ENCODE measurements at places on chromosomes 5 and 9.

GRCh38 chr5:123180676-123181393, 91.8 kb downstream of the PRDM6 start:
- DNase-seq: no peak

DNA sequence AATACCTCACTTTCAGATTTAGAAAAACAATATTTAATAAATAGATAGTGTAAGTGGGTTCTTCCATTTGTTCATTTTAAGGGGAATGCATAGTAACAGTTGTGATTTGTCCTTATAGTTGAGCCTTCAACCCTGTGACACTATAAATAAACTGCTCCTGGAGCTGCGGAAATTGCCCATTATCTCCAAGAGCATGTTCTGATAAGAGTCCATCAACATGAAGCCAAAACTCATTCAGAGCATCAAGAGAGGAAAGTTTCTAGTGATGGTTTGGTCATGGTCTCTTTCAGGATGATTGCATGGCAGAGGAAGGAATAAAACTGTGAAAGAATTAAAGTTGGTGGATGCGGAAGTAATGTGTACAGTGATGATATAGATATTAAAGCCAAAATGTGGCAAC, 772.1 kb upstream of the DMAC1 start:
- DNase-seq: no peak

GRCh38 chr9:93565089-93565488, 11.3 kb upstream of the PHF2 start:
- no peak for DNase-seq

DNA sequence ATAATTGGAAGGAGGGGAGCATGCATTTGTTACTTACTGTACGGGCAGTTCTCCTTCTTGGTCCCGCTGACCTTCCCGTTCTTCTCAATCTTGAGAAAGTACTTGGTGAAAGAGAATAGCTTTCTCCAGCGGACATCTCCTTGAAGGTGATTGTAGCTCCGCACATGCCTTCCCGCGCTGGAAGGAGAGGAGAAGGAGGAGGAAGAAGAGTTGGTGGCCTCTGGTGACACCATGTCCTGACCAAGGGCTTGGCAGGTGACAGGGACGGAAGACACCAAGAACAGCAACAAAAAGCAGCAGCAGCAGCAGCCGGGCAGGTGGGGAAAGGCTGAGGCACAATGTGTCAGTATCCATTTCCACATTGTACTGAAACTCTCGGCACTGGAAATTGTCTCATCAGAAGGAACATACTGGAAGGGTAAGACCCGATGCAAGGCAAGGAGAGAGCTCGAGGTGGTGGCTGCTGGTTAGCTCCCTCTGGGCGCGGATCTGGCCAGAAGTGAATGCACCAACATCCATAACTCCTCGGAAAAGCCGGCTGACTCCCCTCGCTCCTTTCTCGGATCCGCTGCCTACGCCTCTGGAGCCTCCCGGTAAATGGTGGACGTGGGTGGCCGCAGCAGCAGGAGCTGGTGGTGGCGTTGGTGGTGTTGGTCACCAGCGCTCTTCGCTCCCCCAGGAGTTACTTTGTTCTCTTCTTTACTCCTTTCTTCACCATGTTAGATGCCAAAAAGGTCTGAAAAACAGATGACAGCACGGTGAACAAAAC, 715 bp downstream of the FGF10 start:
- DNase-seq: no peak

DNA sequence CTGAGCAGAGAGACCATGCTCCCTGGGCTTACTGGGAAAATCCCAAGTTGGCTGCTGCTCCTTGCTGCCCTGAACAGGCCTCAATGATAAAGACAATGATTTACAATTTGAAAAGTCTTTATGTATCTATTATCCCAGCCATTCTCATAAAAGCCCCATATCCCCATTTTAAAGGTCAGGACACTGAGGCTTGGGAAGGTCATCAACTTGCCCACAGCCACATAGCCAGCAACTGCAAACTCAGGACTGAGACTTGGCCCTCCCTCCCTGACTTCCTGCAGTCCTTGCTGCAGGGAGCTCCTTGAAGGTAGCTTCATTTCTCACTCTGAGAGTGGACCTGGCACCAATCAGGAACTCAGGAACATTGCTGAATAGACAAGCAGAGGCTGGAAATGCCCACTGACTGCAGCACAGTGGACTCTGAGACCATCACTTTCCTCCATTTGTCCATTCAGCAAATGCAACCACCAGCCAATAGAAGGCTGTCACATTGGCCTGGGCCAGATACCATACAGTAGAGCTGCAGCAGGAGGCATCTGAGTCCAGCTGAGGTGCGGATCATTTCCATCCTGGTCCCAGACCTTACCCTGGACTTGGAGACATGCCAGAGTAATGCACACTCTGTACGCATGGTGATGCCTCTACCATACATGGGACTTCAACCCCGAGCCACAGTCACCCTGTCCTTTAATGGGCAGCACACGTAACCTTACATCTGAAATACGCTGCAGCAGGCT, 18.3 kb downstream of the TNIP1 start:
- no peak for DNase-seq

- no peak for DNase-seq
Measured at GRCh38 chr5:161686149-161686548, 628 bp downstream of the GABRA6 start.

GRCh38 chr9:116175614-116176013, 22.0 kb downstream of the PAPPA start:
- no peak for DNase-seq

GRCh38 chr9:115642285-115642684, 511.3 kb upstream of the PAPPA start:
- DNase-seq: no peak

DNA sequence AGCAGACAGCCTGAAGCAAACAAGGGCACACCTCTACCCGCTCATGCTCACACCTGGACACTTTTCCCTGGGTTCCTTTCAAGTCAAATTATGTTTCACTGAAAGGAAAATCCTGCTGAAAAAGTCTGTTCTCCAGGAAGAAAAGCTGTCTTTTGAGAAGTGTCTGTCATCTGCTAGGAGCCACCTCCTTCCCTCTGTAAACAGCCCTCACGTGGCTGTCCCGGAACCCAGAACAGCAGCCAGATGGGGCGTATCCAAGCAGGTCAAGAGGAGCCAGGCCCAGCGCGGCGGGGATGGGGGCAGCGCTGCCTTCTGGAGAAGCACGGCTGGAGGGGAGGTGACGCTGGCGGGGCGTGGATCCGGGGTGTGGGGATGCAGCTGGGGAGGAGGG, at the start of gene PNPLA7:
TSS of gene PNPLA7 (minus strand) at position 172 of the 391 bp plus-strand sequence. CDS start 205 bp downstream, outside the sequence.
- peak; percentile 38 for DNase-seq

GRCh38 chr9:8857068-8857925, 1057.7 kb upstream of the DMAC1 start:
- no peak for DNase-seq

DNA sequence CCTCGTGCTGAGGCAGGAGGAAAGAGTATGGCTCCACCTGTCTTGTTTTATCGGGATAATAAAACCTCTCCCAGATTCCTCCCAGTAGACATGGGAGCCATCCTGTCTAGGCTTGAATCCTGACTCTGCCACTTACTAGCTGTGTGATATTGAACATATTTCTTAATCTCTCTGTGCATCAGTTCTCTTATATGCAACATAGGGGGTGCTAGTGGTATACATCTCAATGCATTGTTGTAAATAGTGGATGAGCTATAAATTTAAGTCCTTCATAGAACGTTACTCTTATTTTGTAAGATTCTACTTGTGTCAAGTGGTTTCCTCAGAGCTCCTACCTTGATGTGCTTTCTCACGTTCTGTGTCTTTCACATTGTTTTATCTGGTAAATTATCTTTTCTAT, 417.7 kb upstream of the POU5F2 start:
- DNase-seq: no peak

GRCh38 chr9:8648271-8648845, 848.8 kb upstream of the DMAC1 start:
- no peak for DNase-seq

DNA sequence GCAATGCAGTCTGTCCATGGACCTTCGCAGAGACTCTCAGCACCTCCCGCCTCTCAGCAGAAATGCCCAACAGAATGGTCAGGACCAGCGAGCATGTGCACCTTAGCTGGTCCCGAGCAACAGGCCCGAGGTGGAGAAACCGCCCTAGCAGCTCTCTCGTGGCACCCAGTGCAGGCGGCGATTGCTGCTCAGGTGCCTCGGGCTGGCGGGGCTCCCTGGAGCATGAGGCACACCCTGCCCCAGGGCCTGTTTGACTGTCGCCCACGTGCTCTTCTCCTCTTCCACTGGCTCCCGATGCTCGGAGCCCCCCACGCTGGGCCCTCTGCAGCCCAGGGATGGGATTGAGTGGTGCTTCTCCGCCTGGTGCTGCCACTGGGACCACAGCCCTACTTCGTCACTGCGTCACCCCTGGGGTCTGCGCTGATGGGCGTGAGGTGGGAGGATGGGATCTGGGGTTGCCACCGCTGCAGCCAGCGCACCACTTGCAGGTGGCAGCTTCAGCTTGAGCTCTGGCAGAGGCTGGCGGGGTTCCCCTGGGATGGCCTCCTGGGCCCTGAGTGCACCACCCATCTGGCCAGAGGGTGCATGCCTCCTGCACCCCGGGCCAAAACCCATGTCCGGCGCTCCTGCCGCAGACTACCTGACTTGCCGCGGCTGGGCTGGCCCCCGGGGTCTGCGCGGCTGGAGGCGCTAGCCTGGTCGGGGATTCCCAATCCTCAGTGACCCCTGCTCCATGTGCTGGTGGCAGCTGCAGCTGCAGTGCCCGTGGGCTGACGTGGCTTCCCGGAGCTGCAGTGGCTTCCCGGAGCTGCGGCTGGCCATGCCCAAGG, 244.2 kb downstream of the FOXD4L6 start:
- no peak for DNase-seq

- DNase-seq: no peak
Measured at GRCh38 chr9:132141344-132141947, 20.4 kb upstream of the NTNG2 start.

GRCh38 chr5:169647566-169647965, 10.5 kb downstream of the DOCK2 start:
- DNase-seq: no peak

DNA sequence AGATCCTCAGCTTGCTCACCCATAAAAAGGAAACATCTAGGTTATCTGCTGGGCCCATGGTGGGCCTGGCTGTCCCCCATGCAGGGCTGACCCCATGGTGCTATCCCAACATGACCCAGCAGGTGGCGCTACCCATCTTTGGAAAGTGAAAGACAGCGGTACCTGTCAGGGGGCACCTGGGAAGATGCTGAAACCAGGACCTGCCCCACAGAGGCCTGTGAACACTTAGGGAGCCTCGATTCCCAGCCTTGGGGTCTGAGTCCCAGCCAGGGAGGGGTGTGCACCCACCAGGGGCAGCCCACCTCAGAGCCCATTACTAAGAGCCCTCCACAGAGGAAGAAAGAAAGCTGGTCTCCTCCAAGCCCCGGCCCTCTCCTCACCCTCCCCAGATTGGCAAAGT, 46.6 kb upstream of the IPPK start:
- peak; percentile 73 for DNase-seq

GRCh38 chr5:178287091-178287790, 54.6 kb upstream of the PHYKPL start:
- no peak for DNase-seq

GRCh38 chr5:84524491-84524890, 139.8 kb upstream of the EDIL3 start:
- DNase-seq: no peak

DNA sequence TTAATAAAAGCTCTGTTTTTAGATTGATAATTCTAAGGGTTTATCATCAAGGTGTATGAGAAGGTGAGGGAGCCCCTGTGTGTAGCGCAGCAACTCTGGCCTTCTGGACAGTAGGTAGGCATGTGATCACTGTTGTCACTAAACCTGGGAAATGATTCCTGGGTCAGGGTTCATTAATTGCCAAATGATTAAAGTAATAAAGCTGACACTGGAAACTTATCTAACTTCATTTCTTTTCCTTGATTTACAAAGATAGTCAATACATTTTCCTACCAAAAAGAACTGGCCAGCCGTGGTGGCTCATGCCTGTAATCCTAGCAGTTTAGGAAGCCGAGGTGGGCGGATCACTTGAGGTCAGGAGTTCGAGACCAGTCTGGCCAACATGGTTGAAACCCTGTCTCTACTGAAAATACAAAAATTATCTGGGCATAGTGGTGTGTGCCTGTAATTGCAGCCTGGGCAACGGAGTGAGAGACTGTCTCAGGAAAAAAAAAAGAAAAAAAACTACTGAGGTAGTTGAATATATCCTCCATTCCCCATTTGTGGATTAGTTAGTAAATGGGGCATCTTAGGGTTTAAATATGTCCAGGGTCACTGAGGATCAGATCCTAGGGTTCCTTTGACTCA, 2.4 kb downstream of the EHMT1 start:
- no peak for DNase-seq

- no peak for DNase-seq
Measured at GRCh38 chr9:91781116-91781515, 168.9 kb downstream of the ROR2 start.

GRCh38 chr5:17079562-17079961, 137.9 kb upstream of the BASP1 start:
- DNase-seq: no peak

DNA sequence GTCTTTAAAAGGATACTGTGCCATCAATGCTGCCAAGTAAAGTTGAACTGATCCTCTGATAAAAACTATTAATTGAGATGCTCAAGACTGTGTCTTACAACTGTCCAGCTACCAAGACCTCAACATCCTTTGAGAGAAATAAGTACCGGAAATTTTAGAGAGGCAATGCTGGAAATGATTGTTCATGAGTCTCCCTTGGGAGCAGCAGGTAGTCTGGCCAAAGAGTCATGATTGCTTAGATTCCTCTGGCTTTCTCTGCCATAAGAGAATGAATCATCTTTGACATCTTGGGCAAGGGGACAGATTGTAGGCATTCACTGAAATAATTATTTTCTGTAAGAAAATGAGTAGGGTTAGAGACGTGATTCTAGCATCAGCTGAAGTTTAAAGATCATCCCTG, 466.6 kb upstream of the DAB2 start:
- no peak for DNase-seq

DNA sequence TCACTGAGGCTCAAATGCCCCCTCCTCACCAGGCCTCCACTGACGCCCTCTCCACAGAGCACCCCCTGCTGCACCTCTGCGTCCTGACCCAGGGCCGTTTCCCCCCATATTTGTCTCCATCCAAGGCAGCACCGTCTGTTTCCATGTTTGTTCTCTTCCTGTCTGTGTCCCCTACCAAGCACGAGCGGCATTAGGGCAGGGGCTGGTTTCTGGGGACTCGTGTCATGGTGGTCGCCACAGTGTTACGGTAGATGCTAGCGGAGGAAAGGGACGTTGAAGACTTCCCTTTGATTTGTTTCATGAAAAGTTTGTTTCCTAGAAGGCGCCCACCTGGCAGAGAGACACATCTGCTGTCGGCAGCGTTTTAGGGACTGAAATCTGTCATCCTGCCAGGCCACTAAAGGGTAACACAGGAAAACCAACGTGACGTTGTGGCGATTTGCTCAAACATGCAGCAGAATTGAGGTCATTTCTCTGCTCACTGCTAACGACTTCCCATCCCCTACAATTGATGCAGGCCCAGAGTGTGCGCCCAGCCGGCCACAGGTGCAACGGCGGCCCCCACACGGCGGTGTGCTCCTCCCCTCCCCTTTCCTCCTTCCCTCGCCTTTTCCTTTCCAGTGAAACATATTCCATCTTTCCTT, 79.3 kb upstream of the IRX4 start:
- DNase-seq: no peak

GRCh38 chr9:136059321-136059791, 35.7 kb downstream of the NACC2 start:
- no peak for DNase-seq

- no peak for DNase-seq
Measured at GRCh38 chr9:114761523-114761922, 44.3 kb downstream of the TNFSF15 start.

All from T follicular helper cell (primary cell).